ENCODE measurements at places on chromosomes 16 and 17.

GRCh38 chr17:7403043-7403726, 712 bp downstream of the TMEM256 start:
- DNase-seq, result peak; percentile 54

- no peak for DNase-seq
Observed at GRCh38 chr17:63984651-63985386, 12.1 kb upstream of the SCN4A start.

GRCh38 chr17:45149669-45150664, 1.7 kb downstream of the HEXIM1 start:
- peak; percentile 59 for DNase-seq

DNA sequence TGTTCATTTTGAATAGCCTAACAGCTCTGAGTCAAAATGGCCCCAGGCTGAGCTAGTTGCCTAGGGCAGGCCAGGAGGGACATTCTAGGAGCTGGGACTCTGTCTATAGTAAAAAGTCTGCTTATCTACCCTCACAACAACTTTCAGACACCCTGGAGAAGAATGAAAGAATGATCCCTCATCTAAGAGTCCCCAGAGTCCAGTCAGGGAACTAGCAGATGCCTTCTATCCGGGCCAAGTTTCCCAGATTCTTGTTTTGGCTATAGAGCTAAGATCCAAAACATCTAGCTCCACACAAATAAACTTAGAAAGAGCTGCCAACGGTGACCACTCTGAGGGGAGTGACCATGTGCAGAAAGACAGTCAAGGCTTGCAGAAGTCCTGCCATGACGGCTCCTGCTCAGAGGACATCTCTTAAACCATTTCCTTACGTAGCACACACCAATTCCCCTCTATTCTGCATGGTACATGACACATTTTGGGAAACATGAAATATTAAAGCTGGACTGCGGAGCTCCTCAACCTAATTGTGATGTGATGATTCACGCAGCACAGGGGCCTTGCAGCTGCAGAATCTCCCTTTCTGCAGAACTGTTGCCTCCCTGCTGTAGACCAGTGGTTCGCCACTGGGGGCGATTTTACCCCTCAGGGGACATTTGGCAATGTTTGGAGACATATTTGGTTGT, 24.2 kb downstream of the FAM20A start:
- no peak for DNase-seq

DNA sequence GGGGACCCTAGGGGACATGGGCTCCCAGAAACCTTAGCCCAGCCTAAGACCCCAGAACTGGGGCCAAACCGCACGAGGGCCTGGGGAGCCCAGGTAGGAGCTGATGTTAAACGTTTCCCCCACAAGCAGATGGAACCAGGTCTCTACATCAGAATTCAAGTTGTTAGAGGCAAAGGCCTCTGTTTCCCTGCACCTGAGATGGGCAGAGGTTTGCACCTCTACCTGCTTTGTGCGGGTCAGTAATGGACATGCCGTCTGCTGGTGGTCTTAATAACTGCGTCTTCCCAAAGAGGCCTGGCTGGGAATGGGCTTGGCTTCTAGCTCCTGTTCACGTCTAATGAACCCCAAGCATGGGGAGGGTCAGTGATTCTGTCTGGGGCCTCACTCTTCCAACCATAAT, 79.1 kb downstream of the NDE1 start:
- DNase-seq, result no peak

GRCh38 chr16:74257061-74257460, 39.6 kb upstream of the PSMD7 start:
- no peak for DNase-seq

- DNase-seq, result no peak
Observed at GRCh38 chr17:15967706-15968399, 22.9 kb downstream of the ADORA2B start.

DNA sequence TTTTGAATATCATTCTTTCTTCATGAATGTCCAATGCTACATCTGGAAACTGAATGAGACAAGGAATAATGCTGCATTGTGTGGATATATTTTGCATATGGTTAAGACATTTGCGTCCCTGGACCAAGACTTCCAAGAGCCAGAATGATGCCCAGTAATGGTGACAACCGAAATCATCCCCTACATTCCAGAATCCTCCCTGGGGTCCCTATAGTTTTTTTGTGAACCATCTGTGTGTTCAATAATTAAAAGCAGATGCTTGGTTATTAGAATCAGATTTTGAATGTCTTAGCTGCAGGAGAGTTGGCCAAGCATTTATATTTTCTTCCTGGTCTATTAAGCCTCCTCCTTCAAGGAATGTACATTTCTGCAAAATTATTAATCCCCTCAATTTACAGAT, 426.7 kb upstream of the CDH8 start:
- no peak for DNase-seq

DNA sequence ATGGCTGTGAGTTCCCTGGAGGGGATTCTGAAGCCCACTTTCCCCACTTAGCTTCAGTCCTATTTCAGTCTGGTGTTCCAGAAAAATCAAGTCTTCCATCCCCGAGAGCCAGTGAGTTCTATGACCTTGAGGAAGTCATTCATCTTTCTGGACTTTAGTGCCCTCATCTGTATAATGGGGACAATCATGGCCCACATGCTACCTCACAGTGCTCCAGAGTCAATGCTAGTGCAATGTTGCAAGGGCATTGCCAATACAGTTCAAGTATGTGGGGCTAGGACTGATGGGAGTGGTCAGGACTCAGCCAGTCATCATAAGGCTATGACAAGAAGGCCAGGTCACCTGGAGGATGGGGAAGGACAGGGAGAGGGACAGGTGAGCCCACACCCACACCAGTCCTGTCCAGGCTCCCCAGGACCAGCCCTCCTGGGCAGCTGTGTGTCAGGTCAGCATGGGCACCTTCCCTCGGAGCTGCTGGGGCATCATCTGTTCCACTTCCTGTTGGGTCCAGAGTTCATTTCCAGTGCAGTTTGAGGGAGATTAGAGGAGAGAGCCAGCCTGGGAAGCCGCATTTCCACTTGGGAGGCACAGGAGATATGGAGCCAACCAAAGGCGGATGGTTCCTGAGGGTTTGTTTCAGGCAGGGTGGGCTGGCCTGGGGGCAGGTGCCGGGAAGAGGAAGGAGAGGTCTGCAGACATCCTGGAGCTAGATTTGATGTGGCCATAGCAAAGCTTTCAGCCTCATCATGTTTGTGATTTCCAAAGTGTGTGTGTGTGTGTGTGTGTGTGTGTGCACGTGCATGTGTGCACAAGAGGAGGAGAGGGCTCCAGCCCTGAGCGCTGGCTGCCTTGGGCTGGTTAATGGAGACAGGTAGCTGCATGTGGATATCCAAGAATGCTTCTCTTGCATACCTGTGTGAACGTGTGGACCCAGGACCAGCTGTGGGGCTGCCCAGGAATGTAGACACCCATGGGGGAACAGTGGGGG, 3.9 kb upstream of the WNT9B start:
- no peak for DNase-seq

DNA sequence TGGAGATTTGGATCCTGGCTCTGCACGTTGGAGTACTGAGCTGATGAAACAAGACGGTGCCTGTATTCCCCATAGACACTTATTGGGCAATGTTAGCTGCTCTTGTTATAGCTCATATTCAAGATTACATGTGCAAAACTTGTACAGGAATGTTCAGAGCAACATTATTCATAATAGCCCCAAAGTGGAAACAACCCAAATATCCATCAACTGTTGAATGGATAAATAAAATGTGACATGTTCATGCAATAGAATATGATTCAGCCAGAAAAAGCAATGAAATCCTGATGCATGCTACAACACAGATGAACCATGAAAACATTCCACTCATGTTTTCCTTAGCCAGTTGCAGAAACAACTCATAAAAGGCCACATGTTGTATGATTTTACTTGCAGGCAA, 5.7 kb upstream of the SDR42E1 start:
- no peak for DNase-seq

GRCh38 chr16:53266156-53266555, 168.1 kb upstream of the RBL2 start:
- DNase-seq, result no peak

DNA sequence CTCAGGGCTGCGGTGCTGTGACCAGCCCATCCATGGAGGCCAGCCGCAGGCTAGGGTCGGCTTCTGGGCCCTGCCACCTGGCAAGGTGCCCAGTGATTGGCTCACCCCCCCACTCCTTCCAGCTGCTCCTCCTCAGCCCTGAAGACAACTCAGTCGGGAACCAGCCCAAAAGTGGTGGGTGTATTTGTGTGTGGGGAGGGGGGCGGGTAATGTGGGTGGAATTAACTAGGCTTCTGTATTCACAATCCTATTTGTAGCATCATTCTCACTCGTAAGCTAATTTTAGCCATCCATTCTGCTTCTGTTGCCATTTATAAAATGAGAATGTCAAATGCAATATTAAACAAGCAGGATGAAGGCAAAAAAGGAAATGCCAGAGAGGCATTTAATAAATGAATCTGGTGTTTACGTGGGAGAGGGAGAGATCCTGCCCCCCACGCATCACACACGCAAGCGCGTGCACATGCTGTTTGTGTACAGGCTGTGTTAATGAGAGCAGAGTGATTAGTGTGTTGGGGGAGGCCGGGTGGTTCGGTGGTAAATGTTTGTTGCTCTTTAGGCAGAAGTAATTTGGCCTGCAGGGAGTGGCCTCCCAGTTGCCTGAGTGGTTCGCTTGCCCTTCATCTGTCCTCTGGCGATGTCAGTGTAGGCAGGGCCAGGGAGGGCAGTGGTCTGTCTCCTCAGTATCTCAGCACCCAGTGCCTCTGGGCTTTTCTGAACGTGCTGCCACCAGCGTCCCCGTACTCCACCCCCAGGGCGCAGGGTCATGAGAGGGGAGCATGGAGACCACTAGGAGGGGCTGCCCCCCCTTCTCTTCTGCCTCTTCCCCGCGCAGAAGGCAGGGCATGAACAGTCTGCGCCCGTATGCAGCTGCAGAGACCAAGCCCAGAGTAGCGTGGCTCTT, 140.1 kb downstream of the CCDC182 start:
- DNase-seq, result peak; percentile 93

- no peak for DNase-seq
Observed at GRCh38 chr17:13750816-13751793, 149.4 kb upstream of the HS3ST3A1 start.

DNA sequence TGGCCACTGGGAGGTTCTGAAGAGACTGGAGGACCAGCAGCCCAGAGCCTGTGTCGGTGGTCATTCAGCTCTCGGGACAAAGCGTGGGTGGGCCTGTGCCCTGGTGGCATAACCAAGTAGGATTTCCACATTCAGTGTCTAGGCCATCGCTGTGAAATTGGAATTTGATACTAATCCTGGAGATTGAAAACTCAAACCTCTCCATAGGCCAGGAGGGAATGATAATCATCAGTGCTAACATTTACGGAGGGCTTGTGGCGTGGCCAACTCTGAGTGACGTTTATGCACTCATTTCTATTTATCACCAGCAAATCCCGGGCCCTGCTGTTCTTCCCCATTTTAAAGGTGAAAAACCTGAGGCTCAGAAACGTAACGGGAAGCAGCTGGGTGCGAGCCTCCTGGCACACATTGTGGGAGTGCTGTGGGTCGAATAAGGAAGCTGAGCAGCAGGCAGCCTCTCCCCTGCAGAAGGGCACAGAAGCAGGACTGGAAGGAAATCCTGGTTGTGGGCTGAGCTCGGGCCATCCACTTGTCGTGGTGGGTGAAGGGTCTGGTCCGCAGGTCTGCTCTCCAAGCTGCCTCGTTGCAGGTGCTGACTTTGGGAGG, 33.1 kb downstream of the RAI1 start:
- no peak for DNase-seq

DNA sequence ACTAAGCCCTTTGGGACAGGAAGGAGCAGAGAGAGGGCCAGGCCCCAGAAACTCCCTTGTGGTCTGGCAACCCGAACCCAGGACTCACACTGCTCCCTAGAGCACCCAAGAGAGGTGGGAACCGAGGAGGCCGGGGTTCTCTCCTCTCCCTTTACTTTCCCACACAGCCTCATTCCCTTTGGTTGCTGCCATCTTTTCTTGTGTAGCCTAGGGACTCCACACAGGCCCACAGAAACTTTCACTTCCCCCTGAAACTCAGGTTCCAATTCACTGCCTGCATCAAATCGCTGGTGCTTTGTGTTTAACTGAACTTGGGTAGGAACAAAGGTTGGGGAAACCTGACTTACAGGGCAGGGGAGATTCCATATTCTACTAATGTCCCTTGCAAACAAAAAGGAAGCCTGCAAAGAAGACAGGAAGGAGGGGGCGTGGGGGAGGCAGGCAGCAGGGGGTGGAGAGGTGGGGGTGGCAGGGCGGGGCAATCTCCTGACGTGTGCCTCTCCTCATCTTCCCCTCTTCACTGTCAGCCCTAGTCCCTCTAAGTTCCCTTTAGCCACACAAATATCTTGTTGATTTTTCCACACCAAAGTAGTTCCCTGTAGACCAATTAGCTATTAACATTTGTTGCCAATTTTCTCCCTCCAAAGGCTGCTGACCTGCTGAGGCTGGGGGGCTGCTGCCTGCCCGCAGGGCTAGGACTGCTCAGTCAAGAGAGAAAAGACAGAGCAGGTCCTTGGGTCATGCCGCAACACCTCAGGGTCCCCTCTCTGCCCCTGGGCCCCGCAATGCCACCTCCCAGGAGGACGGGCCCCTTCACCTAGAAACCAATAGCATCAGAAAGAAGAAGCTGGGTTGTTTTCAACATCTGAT, 8.0 kb downstream of the ST3GAL2 start:
- DNase-seq, result no peak

- no peak for DNase-seq
Observed at GRCh38 chr16:3623642-3624041, 12.2 kb upstream of the SLX4 start.

DNA sequence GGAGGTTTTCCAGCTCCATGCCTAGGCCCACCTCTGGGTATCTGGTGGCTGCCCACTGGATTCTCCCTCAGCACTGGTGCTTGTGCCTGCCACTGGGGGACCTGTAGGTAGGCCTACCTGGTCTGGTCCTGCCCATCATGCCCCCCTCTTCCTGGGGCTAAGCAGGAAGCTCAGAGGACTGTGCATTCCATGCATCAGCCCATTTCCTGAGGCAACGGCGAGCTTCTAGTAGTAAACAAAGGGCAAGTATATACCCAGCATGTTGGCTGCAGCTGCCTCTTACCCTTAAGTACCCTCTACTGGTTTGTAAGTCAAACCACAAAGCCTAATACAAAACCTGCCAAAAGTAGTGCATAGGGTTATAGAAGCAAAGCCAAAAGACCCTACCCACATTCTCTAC, 37.5 kb downstream of the SDR42E1 start:
- DNase-seq, result no peak

GRCh38 chr17:40452921-40453378, 9.7 kb downstream of the IGFBP4 start:
- no peak for DNase-seq

GRCh38 chr16:16019488-16019887, 70.1 kb downstream of the ABCC1 start:
- DNase-seq, result no peak

DNA sequence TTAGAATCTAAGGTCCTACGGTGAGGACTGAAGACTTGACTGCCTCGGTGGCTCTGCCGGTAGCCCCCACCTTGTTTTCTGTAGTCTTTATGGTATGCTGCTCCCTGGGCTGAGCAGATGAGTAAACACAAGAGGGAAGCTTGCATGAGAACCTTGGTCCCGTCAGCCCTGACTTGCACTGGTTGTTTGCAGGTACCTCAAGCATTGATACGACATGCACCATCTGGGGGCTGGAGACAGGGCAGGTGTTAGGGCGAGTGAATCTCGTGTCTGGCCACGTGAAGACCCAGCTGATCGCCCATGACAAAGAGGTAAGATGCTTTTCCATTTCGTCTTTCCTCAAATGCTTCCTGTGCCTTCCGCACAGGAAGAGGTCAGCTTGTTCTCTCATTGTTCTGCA, 21.1 kb upstream of the TACO1 start:
- DNase-seq, result no peak

- no peak for DNase-seq
Observed at GRCh38 chr17:34156741-34157589, 98.1 kb upstream of the CCL2 start.

GRCh38 chr17:2259769-2260536, 43.6 kb downstream of the SMG6 start:
- no peak for DNase-seq
